ENCODE measurements at places on chromosomes 16 and 17.

- DNase-seq: no peak
Measured at GRCh38 chr17:72297326-72298115, 176.7 kb downstream of the SOX9 start.

GRCh38 chr17:4469552-4469951 is 29.1 kb upstream of the SPNS2 start:
- DNase-seq: no peak

DNA sequence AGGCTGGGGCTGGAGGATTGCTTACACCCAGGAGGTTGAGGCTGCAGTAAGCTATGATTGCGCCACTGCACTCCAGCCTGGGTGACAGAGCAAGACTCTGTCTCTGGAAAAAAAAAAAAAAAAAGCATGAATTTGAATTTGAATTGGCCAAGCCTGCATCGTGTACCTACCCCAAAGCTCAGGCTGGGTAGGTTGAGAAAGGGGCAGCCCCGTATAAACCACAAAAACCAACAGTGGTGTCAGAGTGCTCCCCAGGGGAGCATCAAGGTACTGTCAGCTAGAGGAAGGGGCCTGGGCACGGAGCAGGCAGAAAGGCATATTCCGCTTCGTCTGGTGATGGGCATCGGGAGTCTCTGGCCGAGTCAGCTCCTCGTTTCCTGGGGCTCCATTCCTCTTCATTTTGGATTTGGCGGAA is 40.9 kb downstream of the RAP1GAP2 start:
- DNase-seq: no peak

GRCh38 chr17:18031955-18032354 is 7.0 kb downstream of the ATPAF2 start:
- DNase-seq: no peak

GRCh38 chr16:69348222-69348621 is 3.4 kb downstream of the TMED6 start:
- DNase-seq: no peak

DNA sequence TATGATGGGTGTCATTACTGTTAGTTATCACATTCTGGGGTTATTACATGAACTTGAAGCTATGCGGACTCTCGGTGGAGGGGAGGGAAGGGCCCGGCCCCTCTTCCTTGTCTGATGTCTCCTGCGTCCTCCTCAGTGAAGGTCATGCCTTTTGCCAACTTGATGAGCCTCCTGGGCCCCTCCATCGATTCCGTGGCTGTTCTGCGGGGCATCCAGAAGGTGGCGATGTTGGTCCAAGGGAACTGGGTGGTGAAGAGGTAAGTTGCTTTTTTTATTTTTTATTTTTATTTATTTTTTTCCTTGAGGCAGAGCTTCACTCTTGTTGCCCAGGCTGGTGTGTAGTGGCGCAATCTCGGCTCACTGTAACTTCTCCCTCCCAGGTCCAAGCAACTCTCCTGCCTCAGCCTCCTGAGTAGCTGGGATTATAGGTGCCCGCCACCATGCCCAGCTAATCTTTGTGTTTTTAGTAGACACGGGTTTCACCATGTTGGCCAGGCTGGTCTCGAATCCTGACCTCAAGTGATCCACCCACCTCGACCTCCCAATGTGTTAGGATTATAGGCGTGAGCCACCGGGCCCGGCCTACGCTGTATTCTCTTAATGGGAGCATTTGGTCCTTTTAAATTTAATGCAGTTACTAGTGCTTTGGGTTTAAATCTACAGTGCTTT is 21.6 kb downstream of the POLR3E start:
- DNase-seq: peak; percentile 42

DNA sequence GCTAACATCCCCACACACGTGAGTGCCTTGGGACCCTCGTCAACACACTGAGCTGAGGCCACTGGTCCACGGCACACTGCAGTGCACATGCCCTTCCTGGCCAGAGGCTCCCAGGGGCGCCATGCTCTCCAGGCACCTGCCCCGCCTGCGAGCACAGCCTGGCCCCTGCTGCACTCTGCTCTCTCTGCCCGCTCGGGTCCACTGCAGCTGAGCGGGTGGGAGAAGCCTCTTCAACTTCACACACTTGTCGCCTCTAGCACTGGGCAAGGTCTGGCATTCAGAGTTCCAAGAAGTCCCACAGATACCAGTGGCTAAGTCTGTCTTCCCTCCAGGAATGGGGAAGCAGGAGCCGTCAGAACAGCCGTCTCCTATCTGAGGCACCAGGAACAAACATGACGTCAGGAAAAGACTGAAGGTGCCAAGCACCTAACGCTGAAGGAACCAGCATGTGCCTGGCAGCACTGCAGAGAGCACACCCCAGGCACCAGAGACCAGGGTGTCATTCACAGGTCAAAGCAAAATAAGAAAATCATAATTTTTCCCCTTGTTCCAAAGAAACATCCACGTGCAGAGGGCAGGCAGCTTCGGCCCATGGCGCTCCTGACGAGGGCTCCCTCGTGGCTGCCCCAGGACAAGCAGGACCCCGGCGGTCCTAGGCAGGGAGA is 82.9 kb downstream of the ZNF778 start:
- DNase-seq: no peak

- DNase-seq: no peak
Measured at GRCh38 chr16:67034487-67034886, 5.5 kb downstream of the CBFB start.

- DNase-seq: no peak
Measured at GRCh38 chr16:972316-973002, 1.7 kb upstream of the LMF1 start.

GRCh38 chr16:49921106-49921505 is 65.2 kb upstream of the ZNF423 start:
- no peak for DNase-seq

DNA sequence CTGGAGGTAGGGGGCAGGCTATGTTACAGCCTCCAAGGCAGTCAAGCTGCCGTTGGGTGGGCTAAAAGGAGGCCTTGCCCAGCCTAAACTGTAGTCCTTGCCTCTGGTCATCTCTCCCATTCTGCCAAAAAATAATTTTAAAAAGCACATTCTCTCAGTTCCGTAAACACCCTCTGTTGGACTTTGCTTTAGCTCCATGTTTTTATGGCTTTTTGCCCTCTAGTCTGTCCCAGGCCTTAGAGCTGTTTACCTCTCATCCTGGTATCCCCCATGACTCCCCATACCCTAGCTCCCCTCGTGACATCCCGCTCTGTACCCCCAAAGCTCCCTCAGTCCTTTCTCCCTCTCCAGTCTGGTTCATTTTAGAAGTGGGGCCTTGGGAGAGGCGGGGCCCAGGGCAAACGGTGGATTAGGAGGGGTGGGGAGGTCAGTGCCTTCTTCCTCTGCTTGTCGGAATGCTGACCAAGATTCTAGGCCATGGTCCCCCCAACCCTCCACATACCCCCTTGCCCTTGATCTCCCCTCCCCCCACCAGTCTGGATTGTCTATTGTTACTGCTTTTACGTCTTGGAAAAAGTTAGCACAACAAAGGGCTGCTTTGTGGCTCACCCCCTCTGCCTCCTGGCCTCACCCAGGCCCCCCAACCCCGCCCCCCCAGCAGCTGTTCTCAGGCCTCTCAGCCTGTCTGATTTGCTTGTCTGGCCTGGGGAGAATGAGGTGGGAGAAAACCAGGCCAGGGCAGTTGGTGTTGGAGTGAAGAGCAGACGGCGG is 18.4 kb downstream of the GJD3 start:
- DNase-seq: no peak

GRCh38 chr16:3007059-3007956 is 5.4 kb upstream of the CLDN9 start:
- DNase-seq: no peak

GRCh38 chr16:9348912-9349311 is 257.5 kb downstream of the HAPSTR1 start:
- no peak for DNase-seq

DNA sequence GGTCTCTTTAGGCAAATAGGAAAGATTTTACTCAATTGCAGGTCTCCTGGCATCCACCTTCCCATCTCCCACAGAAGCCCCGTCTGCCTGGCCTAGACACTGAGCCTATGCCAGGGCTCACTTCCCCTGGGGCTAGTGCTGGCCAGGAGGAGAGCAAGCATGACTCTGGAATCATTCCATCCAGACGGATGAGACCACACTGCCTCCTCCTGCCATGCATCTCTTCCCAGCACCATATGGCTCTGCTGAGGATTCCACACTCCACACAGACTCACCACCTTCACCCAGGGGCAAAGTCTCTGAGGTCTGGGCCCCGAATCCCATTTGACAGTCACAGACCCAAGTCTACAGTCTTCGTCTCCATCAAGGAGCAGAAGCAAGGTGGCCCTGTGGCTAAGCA is 346.5 kb downstream of the C16orf95 start:
- DNase-seq: no peak

DNA sequence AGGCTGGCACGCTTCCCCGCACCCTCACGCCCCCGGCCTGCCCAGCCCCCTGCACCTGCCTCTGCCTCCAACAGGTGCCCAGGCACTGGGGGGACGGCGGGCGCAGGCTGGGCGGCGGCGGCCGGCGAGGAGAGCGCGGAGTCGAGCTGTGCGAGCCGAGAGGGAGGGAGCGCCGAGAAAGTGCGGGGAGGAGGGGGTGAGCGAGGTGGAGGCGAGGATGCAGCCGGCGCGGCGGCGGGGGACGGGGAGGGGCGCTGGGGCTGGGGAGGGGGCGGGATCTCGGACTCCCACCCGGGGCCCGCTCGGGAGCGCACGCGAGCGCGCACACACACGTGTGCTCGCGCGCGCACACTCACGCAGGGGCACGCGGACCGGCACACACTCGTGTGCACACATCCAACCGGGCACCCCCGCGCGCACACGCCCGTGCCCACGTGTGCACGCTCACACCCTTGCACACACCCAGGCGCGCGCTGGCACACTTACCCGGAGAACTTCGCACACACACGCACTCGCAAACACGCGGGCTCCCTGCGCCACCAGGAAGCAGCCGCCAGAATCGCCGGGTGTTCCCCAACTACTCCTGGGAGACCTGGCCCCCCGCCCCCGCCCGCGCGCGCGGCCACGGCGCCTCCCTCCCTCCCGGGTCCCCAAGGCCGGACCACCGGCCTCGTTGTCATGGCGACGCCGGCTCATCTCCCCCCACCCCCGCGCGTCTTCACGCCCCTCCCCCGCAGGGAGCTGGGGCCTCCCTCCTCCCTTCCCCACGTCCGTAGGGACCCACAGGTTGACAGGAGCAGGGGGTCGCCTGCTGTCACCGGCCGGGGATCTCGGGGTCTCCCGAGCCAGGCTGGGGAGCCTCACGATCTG is at the start of gene DOC2A:
Gene DOC2A, minus strand, starts transcription at position 184 of the 870 bp plus-strand sequence. CDS start 805 bp downstream, outside the sequence.
- DNase-seq: no peak

- no peak for DNase-seq
Measured at GRCh38 chr17:68013385-68013784, 17.1 kb upstream of the C17orf58 start.

DNA sequence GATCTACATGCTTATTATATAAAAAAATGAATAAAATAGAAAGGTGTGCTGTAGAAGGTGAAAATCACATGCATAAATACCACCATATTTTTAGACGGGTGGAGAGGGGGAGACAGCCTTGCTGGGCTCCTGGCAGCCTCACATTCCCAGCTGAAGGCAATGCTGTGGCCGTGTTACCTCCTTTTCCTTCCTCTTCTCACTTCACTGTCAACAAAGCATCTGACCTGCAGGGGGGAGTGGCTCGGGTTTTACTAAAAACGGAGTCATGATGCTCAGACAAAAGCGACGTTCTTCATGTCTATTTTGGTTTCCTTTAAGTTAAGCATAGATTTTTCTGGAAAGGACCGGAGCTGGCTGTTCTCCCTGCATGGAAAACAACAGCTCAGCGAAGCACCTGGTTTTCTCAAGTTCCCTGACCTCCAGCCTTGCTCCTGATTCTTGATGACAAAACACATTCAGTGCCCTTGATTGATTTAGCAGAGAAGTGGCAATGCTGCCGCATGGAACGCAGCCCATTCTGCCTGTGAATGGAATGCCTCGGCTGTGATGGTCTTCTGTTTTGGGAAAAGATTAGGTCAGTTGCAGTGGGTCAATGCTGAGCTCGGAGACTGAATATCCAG is 5.5 kb upstream of the RPTOR start:
- DNase-seq: no peak

DNA sequence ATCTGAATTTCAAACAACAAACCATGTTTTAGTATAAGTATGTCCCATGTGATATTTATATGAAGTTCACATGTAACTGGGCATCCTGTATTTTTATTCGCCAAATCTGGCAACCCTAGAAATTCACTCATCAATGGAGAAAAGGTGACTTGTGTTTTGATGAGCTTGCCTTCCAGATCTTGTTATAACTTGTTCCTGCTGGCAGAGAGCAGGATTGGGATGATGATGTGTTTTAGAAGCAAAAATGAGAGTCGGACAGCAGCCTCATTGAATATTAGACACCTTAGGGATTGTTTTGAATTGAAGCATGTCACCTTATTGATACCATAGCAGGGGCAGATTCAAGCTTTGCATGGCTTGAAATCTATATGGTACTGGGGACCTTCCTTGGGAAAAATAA is 85.4 kb upstream of the MED13 start:
- DNase-seq: no peak

- no peak for DNase-seq
Measured at GRCh38 chr17:37676115-37676925, 33.1 kb upstream of the DDX52 start.

- no peak for DNase-seq
Measured at GRCh38 chr17:56593646-56594319, at the start of gene NOG. TSS of gene NOG (plus strand) at chr17:56593699. CDS start at chr17:56594224, 525 bp downstream.

- no peak for DNase-seq
Measured at GRCh38 chr17:14813649-14814370, 451.3 kb downstream of the PMP22 start.

GRCh38 chr17:82320956-82321927 is 3.8 kb upstream of the CD7 start:
- DNase-seq: peak; percentile 71

- DNase-seq: no peak
Measured at GRCh38 chr17:82608816-82609215, 39.4 kb downstream of the WDR45B start.

DNA sequence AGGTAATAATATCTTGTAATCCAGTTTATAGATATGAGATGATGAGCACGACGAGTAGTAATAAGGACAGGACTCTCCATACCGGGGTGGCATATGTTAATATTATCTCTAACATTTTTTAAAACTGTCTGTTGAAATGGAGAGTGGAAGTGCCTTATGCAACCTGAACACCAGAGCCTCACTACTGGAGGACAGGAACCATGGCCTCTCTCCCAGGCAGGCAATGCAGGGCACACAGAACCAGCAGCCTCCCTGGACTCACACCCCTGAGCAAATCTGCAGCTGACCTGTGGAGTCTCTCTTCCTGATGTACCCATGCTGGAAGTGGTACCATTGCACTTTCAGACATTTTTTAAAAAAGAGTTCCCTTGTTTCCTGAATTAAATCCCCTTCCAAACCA is 55.2 kb upstream of the ERN1 start:
- DNase-seq: no peak
